ENCODE measurements at places on chromosomes 5 and 9.

DNA sequence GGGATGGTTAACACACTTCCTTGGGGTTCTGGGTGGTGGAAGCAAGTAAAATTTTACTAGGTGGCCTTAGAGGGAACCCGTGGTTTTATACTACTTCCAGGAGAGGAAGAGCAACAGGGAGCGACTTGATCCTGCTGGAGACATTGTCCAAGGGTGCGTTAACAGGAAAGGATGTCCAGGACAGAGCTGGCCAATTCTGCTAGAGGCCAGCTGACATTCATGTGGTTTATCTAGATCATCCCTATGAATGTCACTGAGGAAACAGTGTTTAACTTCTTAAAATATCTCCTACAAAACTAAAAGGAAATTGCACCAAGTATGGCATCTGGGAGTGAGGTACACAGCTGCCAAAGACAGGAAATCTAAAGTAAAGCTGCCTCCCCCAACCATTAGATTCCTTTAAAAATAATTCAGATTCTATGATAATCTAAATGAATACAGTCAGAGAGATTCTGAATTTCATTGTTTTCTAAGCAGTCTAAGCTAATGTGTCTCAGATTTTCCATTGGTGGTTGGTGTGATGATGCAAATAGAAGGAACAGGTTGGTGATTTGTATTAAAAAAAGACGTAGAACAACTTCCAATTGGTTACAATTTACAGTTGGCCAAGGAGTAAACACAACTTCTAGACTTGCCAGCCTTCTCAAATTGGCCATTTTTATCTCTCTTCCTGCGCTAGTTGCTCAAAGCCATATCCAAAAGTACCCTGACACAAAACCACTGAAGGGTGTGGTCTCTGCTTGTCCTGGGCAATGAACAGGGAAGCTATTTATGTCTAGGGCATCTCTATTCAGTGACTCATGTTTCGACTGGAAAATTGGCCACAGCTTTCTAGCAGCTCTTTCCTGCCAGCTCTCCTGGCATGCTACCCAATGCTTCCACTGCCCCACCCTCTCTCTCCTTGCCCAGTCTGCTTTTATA, 574.7 kb upstream of the MEF2C start:
- peak; percentile 83 for DNase-seq

GRCh38 chr5:139849942-139850341, 54.3 kb downstream of the PSD2 start:
- no peak for DNase-seq

DNA sequence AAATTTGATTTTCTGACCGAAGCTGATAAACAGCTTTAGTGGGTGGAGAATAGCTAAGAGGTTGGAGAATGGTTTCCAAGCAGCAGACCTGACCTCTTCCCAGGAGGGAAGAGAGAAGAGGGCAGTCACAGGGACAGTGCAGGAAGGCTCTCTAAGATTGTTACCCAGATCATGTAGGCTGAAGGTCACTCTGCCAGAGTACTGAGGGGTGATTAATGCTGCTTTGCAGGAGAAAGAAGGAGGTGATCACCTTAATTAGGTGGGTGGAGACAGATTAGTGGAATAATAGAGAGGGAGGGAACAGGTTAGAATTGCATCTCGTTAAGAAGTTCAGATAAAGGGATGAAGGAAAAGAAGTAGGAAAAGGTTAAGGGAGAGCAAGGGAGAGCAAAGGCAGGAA, 440.5 kb downstream of the BRINP1 start:
- no peak for DNase-seq

DNA sequence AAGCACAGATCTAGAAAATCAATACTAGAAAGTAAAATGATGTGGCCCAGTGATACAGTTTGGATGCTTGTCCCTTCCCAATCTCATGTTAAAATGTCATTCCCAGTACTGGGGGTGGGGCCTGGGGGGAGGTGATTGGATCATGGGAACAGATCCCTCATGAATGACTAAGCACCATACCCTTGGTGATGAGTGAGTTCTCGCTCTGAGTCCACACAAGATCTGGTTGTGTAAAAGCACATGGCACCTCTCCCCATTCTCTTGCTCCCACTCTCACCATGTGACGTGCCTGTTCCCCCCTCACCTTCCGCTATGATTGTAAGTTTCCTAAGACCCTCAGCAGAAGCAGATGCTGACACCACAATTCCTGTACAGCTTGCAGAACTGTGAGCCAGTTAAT, 234.2 kb upstream of the CDH6 start:
- DNase-seq, result no peak

GRCh38 chr5:88886252-88886651, 3.3 kb upstream of the MEF2C start:
- DNase-seq, result no peak

DNA sequence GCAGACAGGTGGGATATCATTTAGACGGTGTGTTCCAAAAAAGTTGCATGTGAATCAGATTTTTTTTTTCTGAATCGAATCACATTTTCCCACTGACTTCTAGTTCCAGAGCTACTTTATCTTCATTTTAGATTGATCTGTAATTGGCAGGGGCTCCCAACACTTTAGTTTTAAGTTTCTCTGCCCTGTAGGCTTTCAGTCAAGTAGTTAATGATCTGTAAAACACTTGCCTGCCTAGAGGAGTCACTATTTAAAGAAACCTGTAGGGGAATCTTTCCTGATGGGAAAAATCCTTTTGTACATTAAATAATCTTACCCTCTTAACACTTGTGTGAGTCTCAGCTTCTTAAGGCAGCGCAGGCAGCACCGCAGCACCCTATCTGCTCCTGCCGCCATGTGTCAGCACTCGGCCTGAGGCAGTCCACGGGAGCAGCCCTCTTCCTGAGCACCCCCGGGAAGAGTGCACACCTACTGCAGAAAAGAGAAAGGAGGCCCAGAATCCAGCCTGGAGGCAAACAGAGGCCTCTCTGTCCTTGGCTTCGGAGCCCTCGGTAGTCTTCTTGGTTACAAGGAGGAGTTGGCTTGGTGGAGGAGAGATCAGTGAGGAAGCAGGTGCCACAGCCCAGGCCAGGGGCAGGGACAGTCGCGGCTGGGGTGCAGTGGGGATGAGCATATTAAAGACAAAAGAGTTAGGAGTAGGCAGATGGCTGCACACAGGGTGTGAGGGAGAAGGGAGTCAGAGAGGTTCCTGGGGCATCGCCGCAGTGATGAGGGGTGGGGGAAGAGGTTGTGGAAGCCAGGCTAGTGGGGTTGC, 209.3 kb downstream of the GAPVD1 start:
- no peak for DNase-seq

- no peak for DNase-seq
Observed at GRCh38 chr9:109922617-109923470, 142.8 kb downstream of the PALM2AKAP2 start.

DNA sequence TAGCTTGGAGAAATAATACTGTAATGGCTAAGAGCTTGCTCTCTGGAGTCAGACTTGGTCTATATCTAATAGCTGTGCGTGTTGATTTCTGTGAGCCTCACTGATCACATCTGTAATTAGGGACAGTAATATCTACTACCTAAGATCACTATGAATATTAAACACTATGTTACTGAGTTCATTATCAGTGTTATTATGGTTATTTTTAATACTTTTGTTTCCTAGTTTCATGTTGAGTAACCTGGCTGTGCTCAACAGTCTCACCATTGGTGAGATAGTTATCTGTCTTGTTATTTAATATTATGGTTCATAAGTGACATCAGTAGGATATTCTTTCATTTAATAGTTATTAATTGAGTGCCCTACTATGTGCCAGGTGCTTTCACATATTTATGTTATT, 22.4 kb upstream of the CAVIN4 start:
- DNase-seq, result no peak

- DNase-seq, result peak; percentile 77
Observed at GRCh38 chr9:14383294-14383693, 69.4 kb upstream of the NFIB start.

DNA sequence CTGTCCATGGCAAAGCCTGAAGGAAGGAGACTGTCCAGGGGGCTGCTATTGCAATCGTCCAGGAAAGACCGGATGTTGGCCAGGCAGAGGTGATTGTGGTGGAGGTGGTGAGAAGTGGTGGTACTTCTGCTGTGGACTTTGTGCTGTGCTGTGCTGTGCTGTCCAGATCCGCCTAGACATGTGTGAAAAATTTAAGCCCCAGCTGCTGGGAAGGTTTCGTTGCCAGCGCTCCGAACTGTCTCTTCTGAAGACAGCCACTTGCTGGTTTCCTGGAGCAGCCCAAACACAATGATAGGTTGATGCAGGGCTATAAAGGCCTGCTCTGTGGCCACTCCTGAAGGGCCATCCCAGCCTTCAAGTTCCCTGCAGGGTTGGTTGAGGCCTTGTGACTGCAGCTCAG, 223.0 kb upstream of the MPDZ start:
- DNase-seq, result no peak

DNA sequence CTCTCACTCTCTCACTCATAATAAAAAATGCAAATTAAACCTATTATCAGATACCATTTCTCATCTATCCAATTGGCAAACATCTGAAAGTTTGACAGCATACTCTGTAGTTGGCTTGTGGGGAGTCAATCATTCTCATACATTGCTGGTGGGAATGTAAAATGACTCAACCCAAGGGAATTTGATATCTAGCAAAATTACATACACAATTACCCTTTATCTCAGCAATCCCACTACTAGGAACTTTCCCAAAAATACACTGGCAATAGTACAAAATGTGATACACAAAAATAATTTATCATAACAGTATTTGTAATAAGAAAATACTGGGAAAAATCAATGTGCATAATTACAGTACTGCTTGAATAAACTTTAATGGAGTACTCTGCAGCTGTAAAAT, 731.3 kb downstream of the DTWD2 start:
- no peak for DNase-seq

- DNase-seq, result peak; percentile 32
Observed at GRCh38 chr5:107430071-107430625, 240.6 kb downstream of the EFNA5 start.

Data from common myeloid progenitor, CD34-positive (primary cell).